ENCODE measurements at places on chromosomes 1 and 21.

DNA sequence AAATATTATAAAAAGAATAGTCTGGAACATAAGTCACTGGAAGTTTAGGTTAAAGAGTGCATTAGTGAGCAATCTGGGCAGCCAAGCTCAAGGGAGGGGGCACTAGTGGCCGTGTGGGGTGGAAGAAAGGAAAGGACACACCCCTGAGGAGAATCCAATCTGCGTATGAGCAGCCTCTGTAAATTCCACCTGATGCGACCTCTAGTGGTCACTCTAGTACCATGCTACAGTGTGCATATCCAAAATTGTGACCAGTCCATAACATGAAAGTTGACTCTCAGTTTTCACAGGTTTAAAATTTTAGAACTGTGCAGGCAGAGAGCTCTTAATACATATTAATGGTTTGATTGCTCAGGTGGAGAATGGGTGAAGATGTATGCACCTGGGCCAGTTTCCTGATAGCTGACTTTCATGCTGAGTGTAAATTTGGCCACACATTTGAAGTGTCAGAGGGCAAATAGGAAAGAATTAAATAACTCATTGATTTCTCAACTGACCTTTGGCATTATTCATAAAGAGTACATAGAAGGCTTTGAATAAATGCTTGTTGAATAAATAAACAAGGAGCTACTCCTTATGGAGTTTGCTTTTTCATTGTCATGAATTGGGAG lies 105.9 kb upstream of the C21orf91 start:
- peak; percentile 18 for DNase-seq

- DNase-seq = no peak
Measured at GRCh38 chr1:167472752-167473521, 45.4 kb downstream of the CD247 start.

DNA sequence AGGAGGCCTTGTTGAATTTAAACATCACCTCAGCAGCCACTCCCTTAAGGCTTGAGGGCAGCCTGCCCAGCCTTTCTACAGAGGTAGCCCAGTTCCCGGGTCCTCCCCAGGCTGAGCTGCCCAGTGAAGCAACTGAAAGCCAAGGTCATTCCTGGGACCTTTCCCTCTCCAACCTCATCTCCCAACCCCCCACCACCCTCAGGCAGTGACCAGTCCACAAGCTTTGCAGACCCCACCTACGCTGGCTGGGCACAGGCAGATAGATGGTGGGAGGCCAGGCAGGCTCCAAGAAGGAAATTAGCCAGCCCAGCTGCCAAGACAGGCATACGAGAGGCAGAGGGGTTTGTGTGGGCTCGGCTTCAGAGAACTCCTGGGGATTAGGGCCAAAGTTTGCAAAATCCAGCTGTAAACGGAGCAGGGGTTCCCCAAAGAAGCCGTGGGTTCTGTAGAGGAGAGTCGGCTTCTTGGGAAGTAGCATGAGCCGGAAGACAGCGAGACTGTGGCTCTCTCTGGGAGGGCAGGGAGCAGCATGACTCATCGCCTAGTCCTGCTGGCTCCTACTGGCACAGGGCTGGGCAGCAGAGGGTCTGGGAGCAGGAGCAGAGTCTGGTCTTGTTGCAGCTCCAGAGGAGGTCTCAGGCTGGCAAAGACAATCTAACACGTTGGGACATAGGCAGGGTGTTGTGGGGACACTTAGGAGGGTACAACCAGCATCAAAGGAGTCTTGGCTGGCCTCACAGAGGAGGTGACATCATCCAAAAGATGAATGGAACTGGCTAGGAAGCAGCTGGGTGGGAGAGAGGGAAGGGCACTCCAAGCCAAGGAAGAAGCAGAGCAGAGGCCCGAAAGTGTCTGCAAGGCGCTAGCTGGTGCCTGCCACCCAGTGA lies 2.8 kb upstream of the ZC3H12A start:
- no peak for DNase-seq

DNA sequence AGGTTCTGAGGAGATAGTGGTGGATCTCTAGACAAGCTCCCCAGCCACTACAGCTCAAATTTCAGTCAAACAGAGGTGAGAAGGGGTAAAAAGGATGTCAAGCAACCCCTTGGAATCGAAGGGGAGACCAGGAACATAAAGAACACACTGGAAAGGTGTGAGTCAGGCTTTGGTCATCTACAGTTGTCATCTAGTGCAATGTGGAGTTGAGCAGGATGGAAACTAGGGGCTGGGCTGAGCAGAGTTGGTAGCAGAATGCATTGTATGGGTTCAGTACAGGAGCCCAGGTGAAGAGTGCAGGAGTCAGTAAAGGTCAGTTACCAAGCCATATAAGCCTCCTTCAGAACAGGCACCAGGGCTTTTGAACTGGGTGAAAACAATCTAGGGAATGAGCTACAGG lies 52.7 kb upstream of the VAV3 start:
- no peak for DNase-seq

GRCh38 chr1:214584805-214585766 lies 17.9 kb upstream of the CENPF start:
- no peak for DNase-seq

GRCh38 chr1:9652379-9653209 lies 1.1 kb downstream of the PIK3CD start:
- no peak for DNase-seq

DNA sequence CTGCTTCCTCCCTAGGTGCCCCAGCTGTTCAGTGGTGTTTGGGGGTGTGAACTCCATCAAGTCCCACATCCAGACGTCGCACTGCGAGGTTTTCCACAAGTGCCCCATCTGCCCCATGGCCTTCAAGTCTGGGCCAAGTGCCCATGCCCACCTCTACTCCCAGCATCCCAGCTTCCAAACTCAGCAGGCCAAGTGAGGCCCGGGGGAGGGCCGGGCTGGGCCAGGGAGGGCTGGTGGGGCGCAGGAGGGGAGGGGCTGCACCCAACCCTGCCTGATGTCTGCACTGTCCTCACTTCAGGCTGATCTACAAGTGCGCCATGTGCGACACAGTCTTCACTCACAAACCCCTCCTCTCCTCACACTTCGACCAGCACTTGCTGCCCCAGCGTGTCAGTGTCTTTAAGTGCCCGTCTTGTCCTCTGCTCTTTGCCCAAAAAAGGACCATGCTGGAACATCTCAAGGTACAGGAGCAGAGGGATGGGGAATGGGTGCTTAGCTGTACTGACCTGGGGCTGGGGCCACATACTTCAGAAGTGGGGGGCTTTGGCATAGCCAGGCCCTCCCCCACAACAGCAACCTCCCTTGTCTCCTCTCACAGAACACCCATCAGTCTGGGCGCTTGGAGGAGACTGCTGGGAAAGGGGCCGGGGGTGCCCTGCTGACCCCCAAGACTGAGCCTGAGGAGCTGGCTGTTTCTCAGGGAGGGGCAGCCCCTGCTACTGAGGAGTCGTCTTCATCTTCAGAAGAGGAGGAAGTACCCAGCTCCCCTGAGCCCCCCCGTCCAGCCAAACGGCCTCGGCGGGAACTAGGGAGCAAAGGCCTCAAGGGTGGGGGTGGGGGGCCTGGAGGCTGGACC lies 7.2 kb downstream of the ZNF687 start:
- DNase-seq = no peak

DNA sequence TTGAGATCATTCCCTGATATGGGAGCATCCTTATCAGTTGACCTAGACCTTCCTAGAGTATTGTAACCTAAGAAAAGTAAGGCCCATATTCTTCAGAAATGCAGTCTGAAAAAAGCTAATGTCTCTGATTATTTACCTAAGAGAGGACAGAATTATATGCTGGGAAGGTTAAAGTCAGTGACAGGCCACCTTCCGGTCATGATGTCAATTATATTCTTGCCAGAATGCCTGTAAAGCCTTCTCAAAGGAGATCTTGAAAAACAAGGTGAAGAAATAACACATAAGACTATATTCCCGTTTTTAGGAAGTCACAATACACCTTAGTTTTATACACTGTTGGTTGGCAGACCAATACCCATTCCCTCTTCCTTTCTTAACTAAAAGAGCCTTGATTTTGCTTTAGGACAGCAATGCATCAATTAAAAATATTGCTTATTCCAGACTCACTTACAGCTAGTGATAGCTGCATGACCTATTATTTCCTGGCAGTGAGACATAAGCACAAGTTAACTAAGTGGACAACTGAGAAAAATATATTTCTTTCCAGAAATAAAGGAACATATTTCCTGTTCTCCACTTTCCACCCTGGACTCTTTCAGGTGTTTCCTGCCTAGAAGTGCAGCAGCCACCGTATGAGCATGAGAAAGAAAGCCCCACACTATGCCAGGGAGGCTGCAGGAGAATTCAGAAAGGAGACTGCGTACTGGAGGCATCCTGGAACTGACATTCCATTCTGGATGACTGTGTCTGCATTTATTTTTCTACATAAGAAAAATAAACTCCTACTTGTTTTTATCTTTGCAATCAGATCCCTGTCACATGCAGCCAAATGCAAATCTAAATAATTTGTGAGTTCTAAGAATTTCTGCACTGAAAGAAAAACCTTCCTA lies 332.9 kb upstream of the PTBP2 start:
- no peak for DNase-seq

GRCh38 chr1:16981269-16981849 lies 939 bp upstream of the MFAP2 start:
- no peak for DNase-seq

DNA sequence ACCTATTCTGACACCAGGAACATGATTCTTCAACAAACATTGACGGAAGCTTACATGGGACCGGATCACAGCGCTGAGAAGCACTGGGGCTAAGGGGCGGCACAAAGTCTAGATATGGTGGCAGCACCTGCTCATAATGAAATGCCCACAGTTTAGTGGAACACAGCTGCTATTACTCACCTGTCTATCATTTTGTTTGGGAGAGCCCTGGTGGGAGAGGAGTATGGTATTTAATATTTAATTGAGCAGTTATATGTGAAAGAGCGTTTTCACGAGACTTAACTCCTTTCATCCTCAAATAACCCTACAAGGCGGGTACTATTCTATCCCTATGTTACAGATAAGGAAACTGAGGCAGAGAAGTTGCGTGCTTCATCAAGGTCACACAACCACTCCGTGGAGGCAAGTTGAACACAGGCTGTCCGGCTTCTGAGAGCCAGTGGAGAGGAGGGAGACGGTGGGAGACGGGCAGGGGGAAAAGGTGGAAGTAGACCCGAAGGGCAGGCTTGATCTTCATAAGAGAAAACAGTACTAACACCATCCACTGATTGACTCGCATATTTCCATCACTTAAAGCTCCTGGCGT lies 790 bp upstream of the TSNAX start:
- no peak for DNase-seq

- no peak for DNase-seq
Measured at GRCh38 chr1:171081314-171081753, 9.4 kb upstream of the FMO3 start.

DNA sequence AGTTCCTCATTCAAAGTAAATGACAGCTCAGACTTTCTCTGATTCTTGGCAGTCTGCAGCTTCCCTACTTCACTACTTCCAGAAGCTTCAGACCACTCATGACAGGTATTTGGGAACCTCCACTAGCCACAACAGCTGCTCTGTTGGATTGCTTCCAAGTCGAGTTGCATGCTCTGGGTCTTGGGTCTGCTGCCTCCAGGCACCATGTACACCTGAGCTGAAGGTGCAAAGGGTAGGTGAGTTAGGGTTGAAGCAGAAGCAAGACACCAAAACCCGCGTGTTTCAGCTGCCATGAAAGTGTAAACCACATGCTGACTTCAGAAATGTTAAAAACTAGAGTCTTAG lies 62.7 kb downstream of the ZNF684 start:
- DNase-seq = no peak

DNA sequence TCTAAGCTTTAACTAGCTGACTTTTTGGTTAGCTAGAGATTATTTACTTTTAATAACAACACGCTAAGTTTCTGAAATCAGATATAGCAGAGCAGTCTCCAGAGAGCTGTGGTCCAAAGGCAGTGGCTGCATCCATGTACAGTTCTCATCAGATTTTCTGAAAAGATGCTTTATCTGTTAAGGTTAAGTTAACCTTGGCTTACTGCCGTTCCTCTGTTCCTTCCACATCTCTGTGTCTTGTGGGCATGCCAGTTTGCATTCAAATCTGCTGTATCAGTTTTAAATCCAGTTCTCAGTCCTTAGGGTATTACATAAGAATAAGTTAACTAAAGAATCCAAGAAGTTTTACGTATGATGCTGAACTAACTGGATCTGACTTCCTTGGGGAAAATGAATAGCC lies 46.8 kb downstream of the SPATA46 start:
- DNase-seq = no peak

GRCh38 chr1:225808136-225808535 lies 1.8 kb upstream of the EPHX1 start:
- DNase-seq = no peak

DNA sequence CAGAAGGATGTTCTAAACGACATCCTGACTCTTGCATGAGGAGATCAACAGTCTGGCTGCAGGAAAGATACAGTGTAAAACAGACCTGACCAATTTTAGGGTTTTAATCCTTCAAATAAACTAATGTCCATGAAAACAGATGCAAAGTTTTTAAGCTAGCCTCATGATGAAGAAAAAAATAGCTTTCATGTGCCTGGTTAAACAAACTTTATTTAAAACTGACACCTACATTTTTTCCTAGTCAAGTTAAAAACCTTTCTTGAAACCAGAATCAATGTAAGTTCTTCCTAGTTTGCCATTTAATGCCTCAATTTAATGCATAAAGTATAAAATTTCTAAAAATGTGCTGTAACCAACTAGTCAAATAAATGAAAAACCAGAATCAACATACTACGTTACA lies 2.9 kb downstream of the WDR26 start:
- DNase-seq = no peak

GRCh38 chr1:64251971-64252370 lies 48.5 kb downstream of the UBE2U start:
- no peak for DNase-seq

DNA sequence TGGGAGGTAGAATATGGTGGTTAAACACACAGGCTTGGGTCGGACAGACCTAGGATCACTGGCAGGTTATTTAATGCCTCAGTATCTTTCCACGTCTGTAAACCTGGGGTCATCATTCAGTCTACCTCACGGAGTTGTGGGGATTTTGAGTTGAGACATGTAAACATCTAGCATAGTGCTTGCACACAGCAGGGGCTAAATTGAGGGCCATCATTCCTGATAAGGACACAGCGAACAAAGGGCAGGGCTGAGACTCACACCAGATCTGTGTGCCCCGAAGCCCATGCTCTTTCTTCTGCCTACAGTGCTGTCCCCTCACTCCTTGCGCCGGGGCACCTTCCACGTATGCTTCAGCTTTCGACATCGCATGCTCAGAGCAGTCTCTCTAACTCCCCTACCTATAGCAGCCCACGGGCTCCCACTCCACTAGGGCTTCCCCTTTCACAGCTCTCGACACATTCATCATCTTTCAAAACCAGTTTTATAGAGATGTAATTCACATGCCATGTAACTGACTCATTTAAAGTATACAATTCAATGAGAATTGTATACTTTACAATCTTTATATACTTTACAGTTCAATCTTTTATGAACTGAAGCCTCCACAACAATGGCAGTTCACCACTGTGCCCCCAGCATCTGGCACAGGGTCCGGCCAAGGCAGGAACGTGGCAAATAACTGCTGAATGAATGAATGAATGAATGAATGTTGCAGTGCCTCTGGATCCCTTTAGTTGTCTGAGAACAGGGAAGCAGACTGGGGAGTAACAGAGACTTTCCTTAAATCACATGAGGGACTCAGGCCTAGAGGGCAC lies 48.0 kb downstream of the GPR161 start:
- no peak for DNase-seq

GRCh38 chr1:117757668-117758067 lies 151.8 kb downstream of the TENT5C start:
- no peak for DNase-seq

Data from activated T-cell treated with anti-CD3 and anti-CD28 coated beads for 48 hours (primary cell).